ENCODE measurements at places on chromosomes 6 and 20.

- DNase-seq = no peak
Measured at GRCh38 chr6:2410656-2411380, 165.4 kb upstream of the GMDS start.

DNA sequence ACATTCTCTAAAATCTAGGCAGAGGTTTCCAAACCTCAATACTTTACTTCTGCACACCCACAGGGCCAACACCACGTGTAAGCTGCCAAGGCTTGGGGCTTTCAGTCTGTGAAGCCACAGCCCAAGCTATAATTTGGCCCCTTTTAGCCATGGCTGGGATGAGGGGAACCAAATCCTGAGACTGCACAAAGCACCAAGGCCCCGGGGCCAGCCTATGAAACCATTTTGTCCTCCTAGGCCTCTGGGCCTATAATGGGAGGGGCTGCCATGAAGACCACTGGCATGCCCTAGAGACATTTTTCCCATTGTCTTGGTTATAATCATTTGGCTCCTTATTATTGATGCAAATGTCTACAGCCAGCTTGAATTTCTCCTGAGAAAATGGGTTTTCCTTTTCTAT is 513.0 kb upstream of the ADGRB3 start:
- no peak for DNase-seq

GRCh38 chr6:45590226-45590625 is 212.5 kb upstream of the SUPT3H start:
- DNase-seq = no peak

DNA sequence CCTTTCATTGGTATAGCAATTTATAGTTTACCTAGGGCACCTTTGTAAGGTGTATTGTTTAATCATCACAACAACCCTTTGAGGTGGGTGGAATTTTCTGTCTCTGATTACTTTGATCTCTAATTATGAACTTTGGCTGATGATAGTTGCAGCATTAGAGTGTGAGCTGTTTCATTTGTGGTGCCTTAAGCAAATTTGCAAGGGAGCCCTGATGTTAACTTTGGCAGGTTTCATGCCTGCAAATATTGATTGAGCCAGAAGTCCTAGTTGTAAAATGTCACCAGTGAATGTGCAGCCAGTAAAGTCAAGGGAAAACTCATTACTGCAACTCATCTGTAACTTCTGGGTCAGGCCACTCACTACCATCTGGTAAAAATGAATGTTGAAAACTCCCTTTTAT is 29.8 kb downstream of the CTNNBL1 start:
- DNase-seq = no peak

DNA sequence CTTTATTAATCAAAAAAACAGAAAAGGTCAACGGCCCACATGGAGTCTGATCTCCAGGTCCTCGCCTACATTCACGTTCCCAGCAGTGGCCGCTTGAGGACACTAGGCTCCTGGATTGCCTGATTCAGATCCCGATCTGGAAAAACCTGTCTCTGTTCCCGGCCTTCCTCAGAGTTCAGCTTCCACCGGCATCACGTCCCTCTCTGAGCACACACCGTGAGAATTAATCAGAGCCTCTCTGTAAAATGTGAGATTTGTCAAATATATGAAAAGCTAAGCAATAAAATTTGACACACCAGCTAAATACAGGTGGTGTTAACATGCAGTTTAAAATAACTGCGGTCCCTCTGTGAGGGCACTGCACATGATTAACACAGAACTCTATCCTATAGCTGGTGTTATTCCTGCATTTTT is 122.8 kb upstream of the COL21A1 start:
- no peak for DNase-seq

- DNase-seq = peak; percentile 63
Measured at GRCh38 chr6:26044140-26045064, 42.8 kb upstream of the HFE start.

GRCh38 chr6:30681766-30682142 is 4.7 kb downstream of the PPP1R18 start:
- no peak for DNase-seq

DNA sequence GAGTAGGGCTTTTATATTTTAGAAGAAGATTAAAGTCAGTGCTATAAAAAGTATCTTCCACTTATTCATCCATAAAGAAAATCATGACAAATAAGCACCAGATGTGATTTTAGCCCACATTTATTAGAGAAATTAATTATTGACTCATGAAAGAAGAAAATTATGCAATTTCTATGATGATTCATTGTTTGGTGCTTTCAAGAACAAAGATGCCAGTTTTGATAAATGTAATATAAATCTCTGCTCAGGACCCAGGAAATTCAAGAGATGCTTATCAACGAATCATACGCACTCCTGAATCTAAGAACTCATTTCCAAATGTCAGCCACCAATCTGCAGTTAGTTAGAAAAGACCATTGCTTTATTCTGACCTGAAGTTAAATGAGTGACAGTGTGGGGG is 211.4 kb downstream of the ARHGAP18 start:
- no peak for DNase-seq

GRCh38 chr6:43105538-43106222 is 29.6 kb downstream of the PTK7 start:
- peak; percentile 5 for DNase-seq

DNA sequence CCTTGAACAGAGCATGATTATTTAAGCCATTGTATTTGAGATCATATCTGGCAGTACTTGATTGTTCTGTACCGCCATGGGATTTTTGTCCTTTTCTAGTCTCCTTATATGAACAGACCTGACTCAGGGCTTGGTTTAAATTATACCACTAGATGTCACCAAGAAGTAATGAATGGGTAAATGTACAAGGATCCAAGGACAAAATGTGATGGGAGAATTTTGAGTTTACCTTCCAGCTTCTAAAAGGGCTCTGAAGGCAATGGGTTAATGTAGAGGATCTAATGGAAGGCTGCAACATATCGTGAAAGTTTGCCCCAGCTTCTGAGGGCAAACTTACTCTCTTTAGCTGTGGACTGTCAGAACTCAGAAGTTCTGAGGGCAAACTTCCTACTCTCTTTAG is 12.0 kb downstream of the RNF8 start:
- no peak for DNase-seq

DNA sequence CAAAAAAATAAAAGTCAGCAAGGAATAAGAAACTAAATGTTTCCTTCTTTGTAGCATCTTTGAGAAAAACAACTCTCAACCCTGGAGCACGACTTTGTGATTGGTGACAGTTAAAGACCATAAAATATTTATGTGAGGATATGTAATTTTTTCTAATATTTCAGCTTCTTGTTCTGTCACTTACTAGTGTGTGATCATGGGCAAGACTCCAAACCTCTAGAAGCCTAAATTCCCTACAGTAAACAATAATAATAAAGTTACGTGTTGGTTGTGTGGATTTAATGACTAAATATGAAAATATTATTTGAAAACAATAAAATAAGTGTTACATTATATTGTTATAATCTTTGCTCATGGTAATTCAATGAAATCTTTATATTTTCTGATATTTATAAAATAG is 735.6 kb upstream of the MARCKS start:
- no peak for DNase-seq

DNA sequence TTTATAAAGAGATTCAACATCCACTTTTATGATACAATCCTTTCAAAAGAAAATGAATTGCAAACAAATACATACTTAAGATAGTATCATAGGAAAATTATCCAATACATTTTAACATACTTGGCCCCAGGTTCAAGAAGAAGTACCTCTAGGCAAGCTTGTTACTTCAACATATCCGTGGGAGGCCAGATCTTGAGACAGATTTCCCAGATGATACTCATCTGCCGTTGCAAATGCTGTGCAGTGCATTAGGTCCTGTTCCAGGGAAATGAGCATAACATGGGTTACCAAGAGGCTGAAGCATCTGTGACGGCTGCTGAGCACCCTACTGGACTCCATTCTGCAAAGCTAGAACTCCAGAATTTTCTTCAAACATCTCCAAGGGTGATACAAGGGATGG is 15.6 kb downstream of the RMND1 start:
- no peak for DNase-seq

GRCh38 chr6:3808759-3809514 is 40.2 kb upstream of the FAM50B start:
- no peak for DNase-seq

- DNase-seq = no peak
Measured at GRCh38 chr6:108528878-108529277, 31.8 kb upstream of the FOXO3 start.

DNA sequence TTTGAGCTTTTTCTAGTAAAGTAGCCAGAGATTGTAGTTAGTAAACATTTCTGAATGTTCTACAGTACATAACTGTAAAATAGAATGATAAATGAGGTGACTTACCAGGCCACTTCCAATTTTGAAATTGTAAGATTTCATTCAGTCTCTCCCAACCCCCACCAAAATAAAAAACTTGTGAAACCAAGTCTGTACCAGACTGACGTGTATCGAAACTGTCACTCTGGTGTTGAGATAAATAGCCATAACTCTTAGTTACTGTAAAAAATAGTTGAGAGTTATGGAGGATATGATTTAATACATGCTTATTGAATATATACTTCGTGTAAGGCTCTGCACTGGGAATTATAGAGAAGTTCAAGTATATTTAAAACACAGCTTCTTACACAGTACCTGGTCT is 455.7 kb downstream of the PLCB1 start:
- no peak for DNase-seq

DNA sequence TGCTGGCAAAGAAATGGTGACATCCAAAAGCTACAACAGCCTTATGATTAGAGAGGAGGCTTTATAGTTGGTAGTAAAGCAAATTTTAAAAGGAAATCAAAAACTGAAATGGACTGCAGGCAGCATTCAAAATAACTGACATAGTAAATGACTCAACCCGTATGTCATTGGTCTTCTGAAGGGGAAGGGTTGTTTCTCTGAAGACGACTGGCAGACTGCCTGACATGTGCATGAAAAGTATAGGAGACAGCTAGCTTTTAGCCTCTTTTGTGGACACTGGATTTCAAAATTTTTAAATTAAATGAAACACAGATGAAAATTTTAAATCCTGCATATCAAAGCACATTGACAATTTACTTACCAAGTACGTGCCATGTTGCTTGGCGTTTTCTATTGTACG is 90.7 kb downstream of the TRMT6 start:
- no peak for DNase-seq

DNA sequence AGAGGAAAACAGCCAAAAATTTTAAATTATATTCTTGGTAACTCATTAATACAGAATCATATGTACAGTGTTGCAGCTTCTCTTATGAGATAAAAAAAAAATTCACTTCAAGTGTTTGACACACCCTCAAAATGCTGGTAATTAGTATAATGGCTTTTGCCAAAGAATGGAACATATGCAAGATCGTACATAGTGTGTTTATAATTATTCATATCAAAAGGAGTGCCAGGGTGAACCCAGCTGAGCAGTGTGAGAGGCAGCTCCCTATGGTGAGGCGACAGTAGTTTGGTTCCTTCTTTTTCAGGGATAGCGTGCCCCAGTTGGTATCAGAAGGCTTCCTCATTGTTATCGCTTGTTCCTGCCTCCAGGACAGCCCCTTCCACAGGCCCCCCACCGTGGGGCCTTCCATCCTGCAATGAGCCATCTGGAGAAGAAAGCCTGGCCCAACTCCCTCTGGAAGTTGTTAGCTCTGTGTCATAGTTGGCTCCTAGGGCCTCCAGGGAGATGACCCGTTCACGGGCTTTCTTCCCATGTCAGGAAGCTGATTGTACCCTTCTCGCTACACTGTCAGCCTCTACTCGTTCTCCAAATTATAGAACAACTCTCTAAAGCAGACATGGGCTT is 150.7 kb downstream of the FRK start:
- DNase-seq = no peak

DNA sequence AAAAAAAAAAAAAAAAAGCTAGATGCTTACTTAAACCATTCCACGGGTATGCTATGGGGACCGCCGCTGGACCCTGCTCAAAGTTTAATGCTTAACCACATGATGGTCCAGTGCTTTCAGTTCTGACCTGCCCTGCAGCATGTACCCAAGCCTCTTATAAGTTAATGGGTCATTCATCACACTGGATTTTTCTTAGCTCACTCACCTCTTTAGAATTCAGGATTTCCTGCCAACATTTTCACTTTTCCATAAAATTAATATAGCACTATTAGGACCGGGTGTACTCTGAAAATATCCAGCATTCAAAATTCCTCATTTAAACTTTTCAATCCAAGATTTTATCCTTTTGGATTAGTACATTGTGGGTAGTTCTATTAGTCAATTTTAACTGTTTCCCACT is 140.8 kb downstream of the ALDH8A1 start:
- no peak for DNase-seq

DNA sequence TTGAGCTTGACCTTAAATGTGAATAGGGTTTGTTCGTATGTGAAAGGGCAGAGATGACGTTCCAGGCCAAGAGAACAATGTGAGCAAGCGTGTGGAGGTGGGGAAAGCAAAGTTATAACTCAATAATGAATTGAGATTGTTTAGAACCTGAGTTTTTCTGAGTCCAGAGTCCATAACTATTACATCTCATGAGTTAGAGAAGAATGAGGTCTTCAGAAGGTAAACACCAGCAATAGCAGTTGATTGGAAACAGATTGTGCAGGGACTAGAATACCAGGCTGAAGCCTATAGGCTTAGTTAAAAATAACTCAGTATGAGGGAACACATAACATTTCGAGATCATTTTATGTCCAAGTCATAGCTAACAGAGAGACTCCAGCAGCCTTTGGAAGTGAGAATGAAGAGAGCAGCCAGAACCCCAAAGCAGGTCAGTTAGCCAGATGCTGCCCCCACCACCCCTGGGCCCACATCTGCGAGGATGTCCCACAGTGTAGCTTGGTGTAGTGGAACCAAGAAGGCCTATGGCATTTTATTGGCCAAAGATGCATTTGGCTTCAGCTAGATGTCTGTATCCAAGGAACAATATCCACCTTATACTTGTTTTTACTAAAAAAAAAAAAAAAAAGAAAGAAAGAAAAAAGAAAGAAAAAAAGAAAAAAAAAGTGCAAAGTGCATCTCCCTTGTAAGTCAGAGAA is 121.7 kb downstream of the TNFRSF21 start:
- no peak for DNase-seq

- no peak for DNase-seq
Measured at GRCh38 chr6:80508885-80509630, 402.6 kb downstream of the BCKDHB start.

GRCh38 chr6:18424201-18424600 is 37.1 kb downstream of the RNF144B start:
- DNase-seq = no peak

DNA sequence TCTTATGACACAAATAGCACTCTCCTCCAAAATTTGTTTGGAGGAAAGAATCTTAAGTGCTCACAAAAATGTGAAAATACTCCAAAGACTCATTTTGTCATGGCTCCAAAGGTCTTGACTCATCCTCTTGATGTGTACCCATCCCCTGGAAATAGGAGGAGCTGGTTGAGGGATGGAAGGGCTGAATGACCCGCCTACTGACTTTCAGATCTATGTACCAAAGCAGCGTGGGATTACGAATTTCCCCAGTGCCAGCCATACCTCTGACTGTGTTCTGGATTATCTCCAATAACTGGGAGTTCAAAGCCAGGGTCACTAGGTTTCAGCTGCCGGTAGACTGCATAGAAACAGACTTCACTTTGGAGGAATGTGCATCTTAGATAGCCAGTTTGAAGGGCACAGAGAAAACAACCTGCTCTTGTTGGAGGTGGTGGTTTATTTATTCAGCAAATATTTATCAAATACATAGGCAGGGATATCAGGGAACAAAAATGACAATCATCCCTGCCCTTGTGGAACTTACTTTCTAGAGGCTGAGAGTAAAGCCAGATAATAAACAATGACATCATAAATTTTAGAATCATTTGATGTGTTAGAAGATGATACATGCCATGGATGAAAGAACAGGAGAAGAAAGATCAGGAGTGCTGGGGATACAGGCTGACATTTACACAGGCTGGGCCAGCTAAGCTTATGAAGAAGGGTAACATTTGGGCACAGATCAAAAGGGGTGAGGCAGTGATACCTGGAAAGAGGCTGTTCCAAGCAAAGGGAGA is 246.6 kb downstream of the TBXT start:
- DNase-seq = no peak

All from CD4-positive, alpha-beta T cell treated with Interleukin-17A for 4 hours (primary cell).